ENCODE measurements at places on chromosomes 2 and 18.

DNA sequence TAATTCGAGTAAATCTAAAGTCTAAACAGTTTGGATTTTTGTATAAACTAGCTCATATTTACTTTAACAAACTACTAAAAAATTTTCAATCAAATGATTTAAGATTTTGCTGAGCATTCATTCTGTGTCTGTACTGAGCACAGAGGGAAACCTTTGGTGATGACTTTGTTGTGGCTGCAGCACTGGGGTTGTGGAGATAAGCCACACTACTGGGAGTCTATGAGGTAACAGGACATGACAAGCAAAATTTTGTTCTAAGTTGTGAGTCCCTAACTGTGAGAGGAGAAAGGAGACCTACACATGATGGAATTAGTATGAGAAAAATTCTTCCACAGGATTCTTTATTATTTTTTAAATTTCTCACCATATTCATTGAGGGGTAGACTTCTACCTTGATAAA, 933.7 kb upstream of the LRATD1 start:
- DNase-seq = no peak

DNA sequence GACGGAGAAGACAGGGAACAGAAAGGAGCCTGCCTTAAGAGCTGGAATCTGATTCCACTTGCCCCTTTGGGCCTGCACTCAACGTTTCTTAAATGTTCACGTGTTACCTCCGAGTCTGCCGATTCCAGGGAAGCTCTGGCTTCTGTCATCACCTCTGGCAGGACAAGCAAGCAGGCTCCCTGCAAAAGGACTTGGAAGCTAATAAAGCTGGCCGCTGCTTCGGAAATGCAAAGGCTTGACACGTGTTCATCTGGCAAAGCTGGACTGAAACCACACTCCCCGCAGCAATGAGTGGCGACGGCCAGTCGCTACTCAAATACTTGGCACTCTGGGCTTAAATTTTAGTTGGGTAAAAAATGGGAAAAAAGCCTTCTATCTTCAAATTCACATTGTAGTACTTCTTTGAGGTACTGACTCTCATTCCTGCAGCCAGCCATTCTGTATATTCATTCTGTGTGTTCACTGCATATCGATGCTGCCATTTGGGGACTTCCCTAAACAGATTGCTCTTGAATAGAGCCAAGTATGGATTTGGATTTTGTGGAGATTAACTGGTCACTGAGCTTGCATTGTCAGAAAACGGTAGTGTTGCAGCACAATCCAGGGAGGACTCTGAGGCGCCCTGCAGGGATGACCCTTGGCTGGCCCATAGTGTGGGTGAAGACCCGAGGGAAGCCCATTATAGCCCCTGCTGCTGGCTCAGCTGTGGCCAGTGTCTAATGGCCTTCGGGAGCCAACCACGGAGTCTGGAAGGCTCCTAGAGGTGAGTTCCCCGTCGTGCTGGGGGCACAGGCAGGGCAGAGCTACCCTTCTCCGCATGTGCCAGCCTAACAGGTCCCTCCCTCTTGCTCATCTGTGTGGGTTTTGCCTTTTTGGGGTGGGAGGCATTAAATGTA, 231.5 kb downstream of the PRKCE start:
- DNase-seq = no peak

DNA sequence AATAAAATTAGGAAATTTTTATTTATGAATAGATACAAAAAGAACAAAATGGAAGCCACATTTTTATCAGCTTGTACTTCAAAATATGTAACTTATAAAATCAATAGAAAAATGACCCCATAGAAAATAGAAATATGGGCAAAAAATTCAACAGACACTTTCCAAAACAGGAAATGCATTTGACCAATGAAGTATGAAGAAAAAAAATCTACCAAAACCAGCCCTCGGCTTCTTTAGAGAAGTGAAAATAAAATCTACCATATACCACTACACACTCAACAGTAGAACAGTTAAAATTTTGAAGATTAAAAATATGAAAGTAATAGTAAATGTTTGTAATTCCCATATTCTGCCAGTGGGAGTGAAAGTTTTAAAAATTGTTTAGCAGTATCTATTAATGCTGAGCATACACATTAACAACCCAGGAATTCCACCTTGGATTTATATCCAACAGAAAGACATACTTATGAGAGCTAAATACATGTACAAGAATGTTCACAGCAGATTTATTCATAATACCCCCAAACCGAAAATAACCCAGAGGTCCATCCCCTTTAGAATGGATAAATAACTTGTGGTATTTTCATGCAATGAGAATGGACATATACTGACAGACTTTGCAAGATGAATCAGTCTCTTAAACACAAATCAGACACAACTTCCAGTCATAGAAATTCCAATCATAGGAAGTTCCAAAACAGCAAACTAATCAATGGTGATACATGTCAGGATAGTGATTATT, 318.0 kb downstream of the FIGN start:
- no peak for DNase-seq

GRCh38 chr2:182593394-182593975, 122.6 kb upstream of the DNAJC10 start:
- DNase-seq = no peak

GRCh38 chr18:34999756-35000289, 41.4 kb upstream of the MAPRE2 start:
- DNase-seq = no peak

GRCh38 chr2:44638649-44639048, 276.9 kb downstream of the CAMKMT start:
- DNase-seq = no peak

DNA sequence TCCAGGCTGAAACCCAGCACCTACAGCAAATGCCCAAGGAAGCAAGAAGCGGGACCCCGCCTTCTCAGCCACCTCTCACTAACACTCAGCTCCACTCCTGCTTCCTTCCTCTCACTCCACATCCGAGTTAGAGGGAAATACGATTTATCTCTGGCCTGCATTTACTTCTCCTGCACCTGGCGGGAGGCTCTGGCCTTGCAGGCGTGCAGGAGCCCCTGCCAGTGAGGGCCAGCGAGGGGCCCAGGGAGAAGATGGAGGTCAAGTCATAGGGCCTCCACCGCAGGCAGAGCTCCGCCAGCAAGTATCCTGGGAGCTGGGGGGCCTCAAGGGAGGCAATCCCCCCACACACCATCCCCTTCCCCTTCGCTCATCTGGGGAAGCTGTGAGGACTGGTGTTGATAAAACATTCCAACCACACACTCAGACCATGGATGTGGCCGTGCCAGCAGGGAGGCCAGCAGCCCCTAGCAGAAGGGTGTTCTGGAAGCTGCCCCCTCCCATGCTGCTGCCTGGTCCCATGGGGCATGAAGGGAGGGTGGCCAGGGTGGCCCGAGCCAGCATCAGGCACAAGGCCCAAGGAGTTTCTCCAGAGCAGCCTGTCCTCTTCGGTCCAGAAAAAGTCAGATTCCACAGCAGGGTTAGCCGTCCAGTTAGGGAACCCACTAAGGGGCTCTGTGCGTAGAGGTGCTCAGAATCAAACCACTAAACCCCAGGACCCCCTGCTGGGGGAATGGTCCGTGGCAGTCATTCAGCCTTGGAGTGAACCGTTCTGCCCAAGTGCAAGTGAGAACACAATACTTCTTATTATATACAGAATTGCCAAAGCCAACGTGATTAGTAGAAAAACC, 91.2 kb downstream of the HDAC4 start:
- DNase-seq = no peak

DNA sequence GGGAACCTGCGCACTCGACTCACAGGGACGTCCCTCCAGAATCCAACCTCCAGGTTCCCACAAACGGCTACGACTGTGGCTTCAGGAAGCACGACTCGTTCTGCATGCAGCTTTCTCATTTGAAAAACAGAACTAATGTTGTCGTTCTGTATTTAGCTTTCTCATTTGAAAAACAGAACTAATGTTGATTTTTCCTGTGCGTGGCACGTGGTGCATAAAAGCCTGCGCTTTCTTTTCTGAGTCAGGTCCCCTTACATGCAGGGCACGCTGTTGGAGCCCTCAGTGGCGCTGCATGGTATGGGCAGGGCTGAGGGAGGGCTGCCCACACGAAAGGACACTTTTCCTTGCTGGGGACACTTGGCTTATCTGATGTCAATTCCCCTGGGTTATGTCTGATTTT, 124.3 kb downstream of the TMEM18 start:
- no peak for DNase-seq

- DNase-seq = no peak
Observed at GRCh38 chr2:177474998-177475397, 82.4 kb downstream of the AGPS start.

DNA sequence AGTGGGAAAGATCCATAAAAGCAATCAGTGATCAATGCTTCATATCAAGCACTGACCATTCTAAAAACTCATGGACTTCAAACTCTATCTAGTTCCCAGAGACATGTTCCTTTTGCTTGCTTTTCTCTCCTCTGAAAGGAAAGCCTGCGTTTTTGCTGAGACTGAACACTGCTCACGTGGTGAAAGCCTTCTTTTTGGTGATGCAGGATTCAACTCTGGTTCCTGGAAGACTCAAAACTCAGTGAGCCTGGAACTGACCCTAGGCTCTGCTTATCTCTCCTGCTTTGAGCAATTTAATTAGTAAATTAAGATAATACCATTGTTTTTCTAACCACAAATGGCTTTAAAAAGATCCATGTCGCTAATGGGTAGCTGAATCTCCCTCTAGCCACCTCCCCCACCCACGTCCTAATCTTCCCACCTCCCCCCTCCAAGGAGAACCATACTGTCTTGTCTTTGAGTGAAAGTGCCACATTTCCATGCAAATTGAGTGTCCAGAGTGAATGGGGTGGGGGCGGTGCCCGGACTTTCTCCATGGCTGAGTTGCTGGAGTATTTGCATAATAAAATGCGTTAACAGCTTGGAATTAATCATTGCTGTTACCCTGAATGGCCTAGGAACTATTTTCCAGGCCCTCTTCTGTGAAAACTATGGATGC, 130.5 kb downstream of the BCL11A start:
- no peak for DNase-seq

DNA sequence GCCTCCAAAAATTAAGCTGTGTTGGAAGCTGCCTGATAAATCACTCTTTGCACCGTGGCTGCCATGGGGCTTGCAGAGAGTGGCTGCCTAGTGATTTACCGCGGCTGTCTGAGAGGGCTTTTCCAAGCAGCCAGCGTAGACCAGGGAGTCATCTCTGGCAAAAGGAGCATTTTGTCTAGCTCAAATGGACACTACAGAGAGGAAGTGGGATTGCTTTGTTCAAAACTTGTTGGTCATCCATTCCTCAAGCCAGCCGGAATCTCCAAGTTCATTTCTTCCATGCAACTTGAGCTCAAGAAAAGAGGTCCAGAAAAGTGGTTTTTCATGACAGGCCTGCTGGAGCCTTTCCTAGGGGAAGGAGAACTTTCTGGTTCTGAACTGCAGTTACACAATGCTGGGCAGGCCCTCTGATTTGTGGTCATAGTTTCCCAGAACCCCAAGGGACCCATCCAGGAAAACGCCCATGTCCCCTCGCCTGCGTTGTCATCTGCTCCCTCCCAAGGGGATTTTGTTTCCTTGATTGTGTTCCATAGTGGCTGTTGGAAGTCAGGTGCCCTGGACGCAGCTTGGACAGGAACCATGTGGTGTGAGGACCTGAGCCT, 108.1 kb downstream of the TRIB2 start:
- no peak for DNase-seq
